Activated T-helper 2 cell treated with anti-CD3 and anti-CD28 coated beads, Interferon-gamma antibody, Interleukin-2, Interleukin-4, amounts not matched to agents 10 μg/mL and 5 μg/mL and 100 μg/mL, durations not matched to agents 14 hours and 24 hours and 36 hours (primary cell): ENCODE measurements at places on chromosomes 7 and 10. TPM values are rescaled to one million over a fixed set of nuclear protein-coding genes. Genes with fewer than 3 reads are reported as not detected.

GRCh38 chr7:103150192-103150591 lies 1.3 kb upstream of the NAPEPLD start:
- H3K36me3 ChIP-seq, result peaks cover 3% of the 10 kb centered on the region
- no peak for DNase-seq
- H3K27ac ChIP-seq, result peak overlapping the region; percentile 46
- H3K4me3 ChIP-seq, result peak overlapping the region; percentile 97
- H3K27me3 ChIP-seq, result no peaks in the 10 kb centered on the region

GRCh38 chr10:104057717-104058116 lies 28.0 kb downstream of the COL17A1 start:
- H3K4me3 ChIP-seq, result no peak overlapping the region
- no peaks in the 10 kb centered on the region for H3K4me1 ChIP-seq
- peaks cover 2% of the 10 kb centered on the region for H3K27me3 ChIP-seq
- H3K36me3 ChIP-seq, result no peaks in the 10 kb centered on the region
- no peak overlapping the region for H3K27ac ChIP-seq

The STEAP1 gene
- 0.46 and 0.50 TPM in 2 replicates for total RNA-seq

DNA sequence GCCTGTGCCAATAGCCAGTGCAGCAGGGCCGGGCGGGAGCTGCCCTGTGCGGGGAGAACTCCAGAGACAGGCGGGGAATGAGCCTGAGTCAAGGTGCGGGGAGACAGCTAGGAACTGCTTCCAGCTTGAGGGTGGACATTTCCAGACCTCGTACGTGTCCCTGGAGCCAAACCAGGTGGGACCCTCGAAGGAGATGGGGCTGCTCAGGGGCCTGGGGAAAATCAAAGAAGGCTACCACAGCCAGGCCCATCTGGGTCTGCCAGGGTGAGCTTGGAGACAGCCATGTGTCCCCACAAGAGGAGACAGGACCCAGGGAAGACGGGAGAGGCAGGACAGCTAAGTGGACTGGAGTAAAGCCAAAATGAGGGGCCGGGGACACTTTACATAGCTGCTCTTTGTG lies 504.9 kb upstream of the MGMT start:
- H3K36me3 ChIP-seq, result no peaks in the 10 kb centered on the region
- no peaks in the 10 kb centered on the region for H3K4me1 ChIP-seq
- H3K27ac ChIP-seq, result no peak overlapping the region
- no peaks in the 10 kb centered on the region for H3K27me3 ChIP-seq

DNA sequence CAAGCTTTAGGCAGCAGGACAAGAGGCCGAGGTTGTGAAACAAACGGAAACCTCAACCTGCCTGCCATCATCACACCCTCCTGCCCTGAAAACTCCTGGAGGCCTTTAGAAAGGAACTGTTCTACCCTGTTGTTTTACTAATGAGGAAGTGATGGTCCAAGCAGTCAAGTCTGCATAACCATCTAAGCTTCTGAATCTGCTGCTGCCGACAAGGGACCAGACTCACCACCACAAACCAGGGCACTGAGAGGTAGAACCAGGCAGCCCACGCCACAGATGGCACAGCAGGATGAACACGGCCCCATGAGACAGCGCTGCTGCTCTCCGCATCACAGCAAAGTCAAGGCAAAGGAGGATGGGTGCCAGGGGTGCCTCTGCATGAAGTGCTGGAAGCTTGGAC lies 209.4 kb downstream of the CELF2 start:
- H3K4me1 ChIP-seq, result peaks cover 83% of the 10 kb centered on the region
- H3K27ac ChIP-seq, result peak overlapping the region; percentile 90
- peaks cover 87% of the 10 kb centered on the region for H3K36me3 ChIP-seq
- DNase-seq, result no peak

The NPFFR1 gene
- not detected in 2 replicates for total RNA-seq

DNA sequence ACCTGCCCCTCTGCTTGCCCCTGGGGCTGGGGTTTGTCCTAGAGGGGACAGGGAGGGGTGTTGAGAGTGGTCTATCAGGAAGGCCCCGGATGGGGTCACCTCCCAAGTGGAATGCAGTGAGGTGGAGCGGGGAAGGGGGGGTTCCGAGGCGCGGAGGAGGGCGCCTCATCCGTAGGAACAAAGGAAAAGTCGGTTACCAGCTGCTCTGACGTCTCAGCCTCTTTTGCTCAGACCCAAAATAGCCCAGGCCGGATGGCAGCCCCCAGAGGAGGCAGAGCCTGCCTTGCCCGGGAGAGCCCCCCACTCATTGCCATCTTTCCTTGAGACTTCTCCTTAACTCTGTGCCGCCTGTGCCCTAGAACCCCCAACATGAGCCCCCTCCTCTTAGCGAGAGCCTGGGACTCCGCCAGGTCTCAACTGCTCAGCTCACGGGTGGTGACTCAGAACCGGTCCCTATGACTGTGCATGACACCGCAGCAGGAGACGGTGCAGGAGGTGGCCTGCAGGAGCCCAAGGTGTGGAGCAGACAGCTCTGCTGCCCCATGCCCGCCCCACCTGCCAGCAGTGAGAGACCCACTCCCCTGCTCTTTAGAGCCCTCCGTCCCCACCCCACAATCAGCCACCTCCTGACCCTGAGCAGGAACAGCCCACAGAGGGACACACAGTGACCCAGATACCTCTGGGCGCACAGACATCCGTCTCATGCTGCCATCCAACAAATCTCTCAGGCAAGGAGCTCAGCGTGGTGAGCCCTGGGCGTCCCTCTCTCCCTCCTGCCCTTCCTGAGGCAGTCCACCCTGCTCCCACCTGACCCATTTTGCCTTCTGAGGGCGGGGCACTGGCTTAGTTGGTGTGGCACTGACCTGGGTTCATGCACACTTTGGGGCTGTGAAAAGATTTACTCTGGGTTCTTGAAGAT lies 13.1 kb downstream of the STX1A start:
- H3K36me3 ChIP-seq, result peaks cover 26% of the 10 kb centered on the region
- H3K27ac ChIP-seq, result no peak overlapping the region
- H3K4me1 ChIP-seq, result no peaks in the 10 kb centered on the region
- DNase-seq, result no peak
